ENCODE measurements at places on chromosomes 11 and 22.

DNA sequence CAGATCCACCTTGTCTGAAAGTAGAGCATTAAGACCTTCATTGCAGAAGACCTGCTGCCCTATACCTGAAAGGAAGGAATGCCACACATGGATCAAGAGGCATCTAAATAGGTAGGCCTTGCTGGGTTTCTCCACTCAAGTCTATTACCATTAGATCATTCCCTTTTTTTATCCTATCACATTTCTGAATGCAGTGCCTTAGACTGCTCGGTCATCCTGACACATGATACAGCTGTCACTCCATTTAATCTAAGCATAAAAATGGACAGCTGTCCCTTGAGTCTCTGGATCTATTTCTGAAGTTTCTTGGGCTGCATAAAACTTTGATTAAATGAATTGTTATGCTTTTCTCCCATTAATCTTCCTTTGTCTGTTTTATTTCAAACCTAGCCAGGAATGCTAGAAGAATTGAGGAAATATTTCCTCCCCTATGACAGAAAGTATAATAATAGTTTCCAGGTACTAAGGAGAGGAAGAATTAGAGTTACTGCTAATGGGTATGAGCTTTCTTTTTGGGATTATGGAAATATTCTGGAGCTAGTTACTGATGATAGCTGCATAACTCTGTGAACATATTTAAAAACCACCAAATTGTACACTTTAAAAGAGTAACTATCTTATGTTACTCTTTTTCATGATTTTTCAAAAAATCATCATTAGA is 88.0 kb downstream of the DLG2 start:
- DNase-seq: no peak

DNA sequence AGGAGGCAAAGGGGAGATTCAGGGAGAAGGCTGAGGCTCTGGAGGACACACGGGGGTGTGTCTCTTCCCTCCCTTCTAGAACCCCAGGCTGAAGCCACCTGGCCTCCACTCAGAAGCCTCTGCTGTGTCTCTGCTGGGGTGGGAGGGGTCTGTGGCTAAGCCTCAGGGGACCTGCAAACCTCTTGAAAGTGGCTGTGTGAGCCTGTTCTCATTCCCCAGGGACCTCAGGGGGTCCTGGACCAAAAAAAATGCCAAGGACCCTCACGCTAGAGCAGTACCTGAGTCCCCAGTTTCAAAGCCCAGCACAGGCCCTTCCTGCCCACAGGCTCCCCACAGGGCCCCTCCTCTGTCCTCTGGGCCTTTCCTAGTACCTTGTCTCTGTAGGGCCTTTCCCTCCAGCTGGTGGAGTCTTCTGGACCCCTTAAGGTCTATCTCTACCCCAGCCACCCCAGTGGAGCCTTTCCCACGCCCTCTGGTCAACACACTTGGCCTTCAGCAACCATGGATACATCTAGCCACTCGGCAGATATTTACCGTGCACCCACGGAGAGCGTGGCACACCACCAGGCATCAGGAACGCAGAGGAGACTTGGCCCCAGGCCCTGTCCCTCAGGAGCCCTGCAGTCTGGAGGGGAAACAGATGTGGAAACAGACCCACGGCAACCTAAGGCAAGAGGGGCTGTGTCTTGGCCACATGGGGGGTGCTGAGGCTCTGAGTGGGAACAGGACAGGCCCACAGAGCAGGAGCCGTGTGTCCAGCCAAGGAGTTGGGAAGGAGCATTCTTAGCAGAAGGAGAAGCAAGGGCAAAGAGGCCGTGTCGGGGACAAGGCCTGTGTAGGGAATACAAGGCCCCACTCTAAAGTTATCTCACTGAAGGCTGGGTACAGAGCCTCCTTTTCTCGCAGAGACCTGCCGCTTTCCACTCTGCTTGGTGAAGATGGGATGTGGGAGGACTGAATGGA is 18.5 kb downstream of the PLA2G6 start:
- DNase-seq: no peak

DNA sequence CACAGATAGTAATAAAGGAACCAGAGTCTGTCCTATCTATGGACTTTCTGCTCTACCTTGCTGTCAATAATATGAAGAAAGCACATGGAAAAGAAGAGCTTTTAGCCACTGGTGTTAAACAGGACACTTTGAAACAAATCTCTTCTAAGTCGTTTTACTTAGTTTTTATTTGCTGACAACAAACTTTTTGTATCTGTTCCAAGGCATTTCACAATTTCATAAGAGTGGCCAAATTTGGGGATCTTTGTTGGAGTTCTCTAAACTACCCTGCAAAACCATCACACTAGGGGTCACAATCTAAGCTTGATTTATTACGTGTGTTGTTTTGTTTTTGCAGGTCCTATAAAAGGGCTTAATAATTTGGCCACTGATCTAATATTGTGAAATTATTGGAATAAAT is 54.4 kb downstream of the BBOX1 start:
- DNase-seq: no peak

- DNase-seq: no peak
These were observed 77.2 kb upstream of the CLPB start for GRCh38 chr11:72511393-72512047.

DNA sequence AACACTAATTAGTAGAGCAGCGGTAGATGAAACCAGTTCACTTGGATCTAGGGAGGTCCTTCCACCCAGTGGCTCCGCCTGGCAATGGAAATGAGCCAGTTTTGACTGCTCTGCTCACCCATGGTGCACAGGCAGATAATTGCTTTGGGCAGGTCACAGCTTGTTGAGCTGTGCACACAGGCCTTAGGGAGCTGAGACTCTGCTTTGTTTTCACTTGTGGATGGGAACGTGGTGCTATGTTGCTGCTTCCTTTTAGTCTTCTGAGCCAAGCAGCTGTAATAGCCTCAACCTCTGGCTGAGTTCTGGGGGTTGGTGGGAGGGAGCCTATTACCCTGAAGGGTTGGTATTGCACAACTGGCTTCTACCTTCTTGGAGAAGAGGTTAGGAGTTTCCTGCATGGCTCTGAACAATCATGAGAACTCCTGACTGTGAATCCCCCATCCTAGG is 262.3 kb upstream of the MTNR1B start:
- DNase-seq: no peak

GRCh38 chr11:47355283-47356128 is 3.0 kb upstream of the MYBPC3 start:
- DNase-seq: peak; percentile 81

DNA sequence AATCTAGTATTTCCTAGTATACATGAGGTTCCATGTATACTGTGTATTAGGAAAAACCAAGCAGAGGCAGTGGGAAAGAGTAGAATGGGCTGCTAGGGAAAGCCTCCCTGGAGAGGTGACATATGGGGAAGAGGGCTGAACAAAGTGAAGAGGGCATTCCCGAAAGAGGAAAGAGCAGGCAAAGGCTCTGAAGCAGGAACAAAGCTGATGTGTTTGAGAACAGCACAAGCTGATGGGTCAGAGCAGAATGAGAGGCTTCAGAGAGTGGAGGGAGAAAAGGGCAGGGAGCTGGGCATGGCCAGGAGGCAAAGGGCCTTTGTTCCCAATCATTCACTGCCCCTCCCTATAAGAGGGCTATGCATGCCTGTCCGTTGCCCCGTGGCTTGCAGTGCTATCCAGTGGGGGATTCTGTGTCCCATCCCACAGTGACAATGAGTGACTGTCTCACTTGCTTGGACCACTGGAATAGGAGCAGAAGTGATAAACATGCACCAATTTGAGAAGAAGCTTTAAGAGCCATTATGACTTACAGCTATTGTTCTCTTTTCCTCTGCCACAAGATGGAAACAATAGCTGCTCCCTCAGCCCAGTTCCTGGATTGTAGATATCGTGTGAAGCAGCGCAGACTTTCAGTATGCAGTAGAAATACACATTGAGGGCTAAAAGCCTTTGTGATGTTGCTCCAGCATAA is 39.6 kb downstream of the GALNT18 start:
- DNase-seq: no peak

- DNase-seq: no peak
These were observed 67.5 kb downstream of the PLEKHA7 start for GRCh38 chr11:16946477-16947282.

GRCh38 chr11:111629499-111629898 is 27.2 kb downstream of the SIK2 start:
- no peak for DNase-seq

GRCh38 chr22:28574159-28574788 is 105.4 kb downstream of the TTC28 start:
- peak; percentile 19 for DNase-seq

DNA sequence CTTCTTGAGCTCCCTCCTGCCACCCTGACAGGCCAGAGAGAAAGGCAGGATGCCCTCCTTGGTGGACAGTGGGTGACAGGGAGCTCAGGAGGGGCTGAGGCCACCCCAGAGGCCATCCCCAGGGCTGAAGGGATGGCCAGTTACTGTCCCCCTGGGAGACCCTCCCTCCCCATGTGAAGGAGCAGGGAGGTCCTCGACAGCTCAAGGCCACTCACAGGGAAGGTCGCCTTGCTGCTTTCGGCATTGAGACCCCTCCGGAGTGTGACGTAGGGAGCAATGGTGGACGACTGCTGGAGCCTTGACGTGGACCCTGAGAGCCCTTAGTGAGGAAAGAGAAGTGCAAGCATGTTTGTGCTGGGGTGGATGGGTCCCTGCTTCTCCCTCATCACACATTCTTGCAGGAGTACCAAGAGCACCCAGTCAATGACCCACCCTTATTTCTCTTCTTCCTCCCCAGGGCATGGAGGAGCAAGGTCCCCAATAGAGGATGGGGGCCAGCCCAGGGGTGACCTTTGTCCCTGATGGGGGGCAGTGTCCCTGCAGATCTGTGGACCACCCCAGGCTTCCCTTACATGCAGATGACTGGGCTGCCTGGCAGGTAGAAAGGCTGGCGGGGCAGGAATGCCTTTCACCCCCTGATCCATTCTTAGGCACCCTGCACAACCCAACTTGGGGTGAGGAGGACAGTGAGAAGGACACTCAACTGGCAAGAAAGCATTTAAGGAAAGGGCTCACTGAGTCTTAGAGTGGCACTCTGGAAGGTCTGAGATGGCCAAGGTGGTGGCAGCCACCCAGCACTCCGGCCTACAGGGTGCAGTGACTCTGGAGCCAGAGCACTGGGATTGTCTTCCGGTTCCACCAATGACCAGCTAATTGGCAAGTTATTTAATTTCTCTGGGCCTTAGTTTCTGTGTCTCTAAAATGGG is 51.4 kb downstream of the C11orf58 start:
- no peak for DNase-seq

DNA sequence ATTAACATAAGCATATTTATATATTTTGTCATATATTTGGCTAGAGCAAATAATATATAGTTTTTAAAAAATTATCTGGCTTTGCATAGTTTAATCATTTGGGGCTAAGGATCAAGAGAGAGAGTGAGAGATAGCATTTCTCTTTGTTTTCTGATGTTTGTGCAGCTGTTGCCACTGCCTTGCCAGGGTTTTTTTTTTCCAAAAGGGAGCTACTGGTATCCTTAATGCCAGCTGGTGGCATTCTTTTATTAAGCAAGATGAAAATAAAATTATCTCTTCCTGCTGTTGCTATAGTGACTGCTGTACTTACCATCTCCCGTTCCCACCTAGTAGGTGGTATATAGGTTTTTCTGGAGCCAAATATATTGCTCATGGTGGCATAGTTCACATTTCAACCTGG is 793.3 kb upstream of the ARHGAP42 start:
- DNase-seq: no peak

GRCh38 chr11:34754171-34754823 is 133.4 kb downstream of the EHF start:
- no peak for DNase-seq

- no peak for DNase-seq
These were observed 108.4 kb upstream of the TIMP3 start for GRCh38 chr22:32693102-32693501.

DNA sequence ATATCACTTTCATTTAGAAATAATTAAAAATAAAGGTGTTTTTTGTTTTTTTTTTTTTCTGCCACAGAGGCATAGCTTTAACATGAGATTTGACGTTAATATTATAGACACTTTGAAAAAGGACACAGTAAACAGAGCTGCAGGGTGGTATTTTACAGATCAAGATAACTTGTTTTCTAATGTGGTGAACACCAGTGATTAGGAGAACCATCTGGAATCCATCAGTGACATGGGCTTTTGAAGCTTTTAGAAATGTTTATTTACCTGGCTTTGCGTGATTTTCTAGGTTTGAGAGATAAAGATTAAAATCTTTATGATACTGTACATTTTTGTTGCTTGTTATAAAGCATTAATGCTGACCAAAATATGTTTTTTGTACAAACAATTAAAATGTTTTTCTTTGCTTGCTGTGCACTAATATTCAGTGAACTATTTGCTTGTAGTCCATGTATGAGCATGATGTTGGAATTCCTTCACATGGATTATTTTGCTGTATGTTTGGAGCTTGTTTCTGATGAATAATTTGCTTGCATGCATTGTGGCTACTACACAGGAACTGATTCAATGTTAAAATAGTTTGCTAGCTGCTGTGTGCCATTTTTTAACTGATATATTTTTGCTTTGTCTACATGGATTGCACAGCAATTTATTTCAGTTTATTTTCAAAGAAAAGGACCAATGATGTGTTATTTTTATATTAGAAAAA is 352.1 kb upstream of the NARS2 start:
- DNase-seq: no peak

DNA sequence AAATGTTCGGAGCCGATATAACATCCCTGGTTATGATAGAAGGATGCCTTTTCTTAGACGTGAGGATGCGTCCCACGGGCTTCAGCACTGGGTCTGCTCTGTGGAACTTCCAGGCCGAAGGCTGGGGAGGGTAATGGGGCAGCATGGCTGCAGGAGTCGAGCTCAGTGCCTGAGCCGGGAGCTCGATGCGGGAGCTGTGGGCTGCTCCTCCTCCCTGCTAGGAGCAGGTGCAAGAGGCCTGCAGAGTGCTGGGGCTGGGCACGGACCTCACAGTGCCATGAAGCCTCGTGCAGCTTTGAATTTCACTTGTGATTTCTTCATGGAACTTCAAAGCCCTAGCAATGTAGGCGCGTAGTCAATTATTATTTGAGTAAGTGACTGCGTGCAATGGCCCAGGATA is 6.0 kb downstream of the TUBA8 start:
- DNase-seq: no peak

DNA sequence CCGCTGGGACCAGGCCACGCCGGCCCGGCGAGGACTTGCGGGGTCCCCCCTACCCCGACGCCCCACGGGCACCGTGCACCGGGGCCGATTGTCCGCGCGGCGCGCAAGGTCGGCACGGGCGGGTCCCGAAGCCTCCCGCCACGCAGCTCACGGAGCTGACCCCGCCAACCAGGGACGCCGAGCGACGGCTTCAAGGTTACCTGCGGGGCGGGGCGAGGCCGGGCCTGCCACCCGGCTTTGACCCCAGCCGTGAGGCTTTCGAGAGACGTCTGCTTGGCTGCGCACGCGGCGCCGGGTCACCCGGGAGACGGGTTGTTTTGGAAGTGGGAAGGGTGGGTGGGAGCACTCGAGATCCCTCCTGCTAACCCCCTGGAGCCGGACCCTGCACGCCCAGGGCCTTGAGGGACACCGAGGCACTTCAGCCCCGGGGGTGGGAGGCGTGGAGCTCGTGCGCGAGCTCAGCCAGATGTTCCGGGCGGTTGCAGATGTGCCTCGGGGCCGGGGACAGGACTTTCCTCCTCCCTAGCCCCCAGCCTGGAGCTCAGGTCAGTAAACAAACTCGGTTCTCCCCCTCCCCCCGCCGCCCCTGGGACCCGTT is 3.2 kb upstream of the WNT11 start:
- no peak for DNase-seq

GRCh38 chr22:38097557-38098409 is 12.7 kb downstream of the BAIAP2L2 start:
- DNase-seq: no peak

GRCh38 chr11:124837491-124837856 is 27.8 kb upstream of the ROBO3 start:
- peak; percentile 53 for DNase-seq

- DNase-seq: no peak
These were observed 62.4 kb upstream of the BMAL1 start for GRCh38 chr11:13215149-13215548.
